Stimulated activated CD4-positive, alpha-beta T cell treated with anti-CD3 and anti-CD28 coated beads, Interleukin-15, amount 100 ng/mL, for 24 hours (primary cell): ENCODE measurements at places on chromosomes 16 and 17.
A peak's percentile ranks its signal among the peaks of the same experiment; 100 is the strongest.

- DNase-seq: no peak
These were observed 62.7 kb upstream of the GSE1 start for GRCh38 chr16:85550422-85550864.

- DNase-seq: no peak
These were observed 2.4 kb downstream of the EPN2 start for GRCh38 chr17:19239544-19239943.

- DNase-seq: no peak
These were observed 31.8 kb upstream of the JPH3 start for GRCh38 chr16:87570572-87570937.

GRCh38 chr16:28543072-28543471, 4.3 kb upstream of the NUPR1 start:
- DNase-seq: no peak

DNA sequence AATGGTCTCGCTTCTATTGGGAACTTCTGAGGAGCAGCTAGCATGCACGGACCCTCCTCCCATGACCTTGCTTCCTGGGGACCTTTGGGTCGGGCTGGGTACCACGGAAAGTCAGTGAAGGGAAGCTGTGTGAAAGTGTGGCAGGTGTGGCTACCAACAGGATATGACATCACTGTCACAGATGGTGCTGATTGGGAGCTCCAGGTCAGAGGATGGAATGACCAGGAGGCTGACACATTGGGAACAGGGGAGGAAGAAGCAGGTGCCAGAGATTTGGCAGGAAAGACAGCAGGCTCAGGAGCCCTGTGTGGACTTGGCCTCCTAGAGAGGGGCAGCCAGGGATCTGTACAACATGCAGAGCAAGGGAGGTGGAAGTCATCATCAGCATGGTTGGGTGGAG, 34.0 kb downstream of the CPNE2 start:
- DNase-seq: no peak

DNA sequence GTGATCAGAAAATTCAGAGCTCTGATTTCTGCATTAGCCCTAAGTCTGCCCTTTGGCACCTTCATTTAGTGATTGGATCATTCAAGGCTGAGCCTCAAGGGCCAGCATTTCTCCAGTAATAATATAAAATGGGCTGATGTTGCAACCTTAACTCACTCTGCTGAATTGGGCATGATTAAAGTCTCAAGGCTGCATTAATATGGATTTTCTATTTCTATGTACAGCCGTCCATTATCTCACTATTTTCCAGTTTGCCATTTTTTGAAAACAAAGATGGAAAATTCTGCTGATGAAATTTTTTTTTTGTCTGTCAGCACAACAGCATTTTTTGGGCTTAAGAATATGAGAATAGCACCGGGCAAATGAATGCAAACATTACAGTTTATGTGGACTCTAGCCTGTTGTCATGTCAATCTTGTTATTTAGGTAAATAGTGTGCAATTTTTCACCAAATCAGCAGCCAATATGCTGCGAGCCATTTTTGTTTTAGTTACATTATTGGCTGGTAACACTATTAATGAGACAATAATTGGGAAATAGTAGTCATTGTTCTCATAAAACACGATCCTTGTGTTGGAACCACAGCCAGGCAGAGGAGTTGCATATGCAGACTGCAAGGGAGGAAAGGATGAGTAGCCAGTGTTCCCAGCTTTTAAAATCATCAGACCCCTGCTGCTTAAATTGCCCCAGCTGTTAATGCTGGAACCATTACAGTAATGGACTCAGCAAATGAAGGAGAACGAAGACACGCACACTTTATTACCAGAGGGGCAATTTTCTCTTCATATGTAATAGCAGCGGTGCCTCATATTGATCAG, 10.5 kb downstream of the FTO start:
- DNase-seq: no peak

GRCh38 chr16:2529061-2529931, 1.9 kb downstream of the CEMP1 start:
- no peak for DNase-seq

GRCh38 chr17:74196541-74197317, 6.7 kb upstream of the RPL38 start:
- no peak for DNase-seq

GRCh38 chr16:48580925-48581500, 29.0 kb downstream of the N4BP1 start:
- no peak for DNase-seq

DNA sequence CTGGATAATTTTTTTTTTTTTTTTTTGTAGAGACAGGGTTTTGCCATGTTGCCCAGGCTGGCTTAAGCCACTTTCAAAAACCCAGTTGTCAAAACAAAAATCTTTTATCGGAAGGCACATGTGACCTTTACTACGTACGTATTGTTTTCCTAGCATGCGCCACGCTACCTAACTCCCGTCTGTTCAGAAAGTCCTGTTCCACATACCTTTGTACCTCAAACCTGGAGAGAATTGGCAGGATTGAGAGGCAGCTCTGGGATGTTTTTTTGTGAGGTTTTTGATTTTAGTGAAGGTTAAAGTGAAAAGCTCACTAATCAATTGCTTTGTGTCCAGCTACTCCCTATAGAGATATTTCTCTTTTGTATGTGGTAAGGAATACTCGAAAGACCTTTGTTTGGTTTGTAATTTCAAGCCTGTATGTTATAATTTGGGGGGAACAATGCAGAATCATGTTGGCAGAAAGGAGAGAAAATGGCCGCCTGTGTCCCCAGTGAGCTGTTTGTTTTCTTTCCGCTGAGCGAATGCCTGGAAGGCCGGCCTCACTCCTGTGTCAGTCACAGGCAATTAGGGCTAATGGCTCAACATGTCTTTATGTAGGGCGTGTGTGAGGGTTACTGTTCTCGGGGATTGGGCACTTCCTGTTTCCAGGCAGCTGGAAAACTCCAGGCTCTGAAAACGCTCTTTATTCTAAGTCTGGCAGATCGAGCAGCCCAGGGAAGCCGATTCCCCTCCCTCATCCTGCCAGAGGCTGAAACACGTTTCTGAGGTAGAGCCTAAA, 60.8 kb upstream of the CLEC18A start:
- no peak for DNase-seq

- peak; percentile 81 for DNase-seq
These were observed 40.1 kb downstream of the NOS2 start for GRCh38 chr17:27760069-27760885.
